ENCODE measurements at places on chromosomes 6 and 20.

GRCh38 chr6:4323322-4323721, 187.9 kb upstream of the ECI2 start:
- no peak for DNase-seq

- DNase-seq = no peak
Measured at GRCh38 chr6:10384610-10385523, 30.0 kb downstream of the TFAP2A start.

GRCh38 chr6:1552296-1552761, 57.4 kb upstream of the FOXC1 start:
- DNase-seq = no peak

DNA sequence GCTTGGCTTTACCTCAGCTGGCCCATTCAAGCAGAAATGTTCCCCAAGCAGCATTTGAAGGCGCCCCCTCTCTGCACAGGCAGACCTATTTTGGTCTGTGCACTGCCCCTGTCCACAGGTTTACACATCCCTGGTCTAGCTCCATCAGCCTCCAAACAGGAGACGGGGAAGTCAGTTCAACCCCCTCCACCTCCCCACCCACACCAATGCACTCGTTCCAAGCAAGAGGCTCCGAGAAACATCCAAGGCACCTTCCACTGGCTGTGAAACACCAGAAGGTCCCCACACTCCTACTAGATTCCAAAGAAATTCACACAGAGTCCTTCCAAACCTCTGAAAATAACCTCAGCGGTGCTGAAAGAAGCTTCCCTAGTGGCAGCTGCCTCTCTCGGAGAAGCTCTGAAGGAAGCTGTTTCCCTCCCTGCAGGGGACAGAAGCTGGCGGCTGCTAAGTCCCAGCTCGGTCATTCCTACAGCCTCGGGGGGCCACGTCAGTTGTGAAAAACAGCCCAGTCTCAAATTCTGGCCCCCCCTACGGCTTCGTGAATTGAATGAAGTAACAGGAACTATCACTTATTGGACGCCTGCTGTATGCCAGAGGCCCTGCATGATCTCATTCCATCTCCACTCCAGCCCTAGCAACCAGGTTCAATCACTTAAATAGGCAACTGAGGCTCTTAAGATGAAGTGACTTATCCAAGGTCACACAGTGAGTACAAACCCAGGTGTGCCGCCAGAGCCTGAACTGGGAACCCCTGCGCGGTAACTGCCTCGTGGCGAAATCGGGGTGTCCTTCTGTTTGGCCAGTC, 815 bp downstream of the SPATA2 start:
- DNase-seq = no peak

GRCh38 chr6:52662031-52662430, 8.9 kb upstream of the TMEM14A start:
- no peak for DNase-seq

DNA sequence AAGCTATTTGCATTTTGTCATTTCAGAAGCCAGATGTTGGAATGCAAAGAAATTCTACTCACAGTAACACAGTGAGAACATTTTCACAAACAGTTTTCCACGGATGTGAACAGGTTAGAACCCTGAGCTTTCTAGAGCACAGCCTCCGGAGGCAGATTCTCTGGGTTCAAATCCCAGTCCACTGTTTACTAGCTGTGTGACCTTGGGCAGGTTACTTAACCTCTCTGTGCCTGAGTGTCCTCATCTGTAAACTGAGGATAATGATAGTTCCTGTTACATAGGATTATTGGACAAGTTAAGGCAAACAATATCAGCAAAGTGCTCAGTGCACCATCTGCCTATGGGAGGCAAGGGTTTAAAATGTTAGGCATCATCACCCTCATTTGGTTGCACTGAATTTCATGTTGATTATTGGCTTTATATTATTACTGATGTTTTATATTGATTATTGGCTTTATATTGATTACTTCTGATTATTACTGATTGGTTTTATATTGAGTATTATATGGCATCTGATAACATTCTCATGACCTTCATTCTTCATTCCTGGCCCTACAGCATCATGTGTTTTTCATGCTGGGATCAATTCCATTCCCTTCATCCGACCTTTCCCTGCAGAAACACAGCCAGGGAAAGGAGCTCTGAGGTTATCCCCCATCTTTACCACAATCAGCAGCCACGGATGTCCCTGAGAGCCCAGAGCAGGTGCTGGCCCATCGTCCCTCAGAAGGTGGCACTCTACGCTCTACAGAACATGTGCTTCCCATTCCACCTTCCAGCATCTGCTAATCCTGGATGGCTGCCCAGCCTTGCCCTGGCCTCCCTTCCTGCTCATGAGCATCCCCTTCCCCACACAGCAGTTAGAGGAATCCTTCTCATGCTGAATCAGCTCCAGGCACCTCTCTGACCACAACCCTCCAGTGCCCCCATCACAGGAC, 283.1 kb downstream of the PREX1 start:
- no peak for DNase-seq

GRCh38 chr6:8879334-8879733, 444.0 kb upstream of the SLC35B3 start:
- DNase-seq = no peak

- DNase-seq = no peak
Measured at GRCh38 chr20:63103402-63104311, 96.9 kb upstream of the BHLHE23 start.
